ENCODE measurements at places on chromosomes 2 and 18.

- no peak for DNase-seq
These were observed 497.9 kb downstream of the EPHA4 start for GRCh38 chr2:221074238-221074637.

GRCh38 chr2:3604207-3604877, 9.4 kb downstream of the COLEC11 start:
- DNase-seq = no peak

- no peak for DNase-seq
These were observed 4.4 kb downstream of the AFF3 start for GRCh38 chr2:100137866-100138570.

- no peak for DNase-seq
These were observed 26.6 kb upstream of the GLI2 start for GRCh38 chr2:120708944-120709607.

- DNase-seq = no peak
These were observed 21.7 kb downstream of the ARHGAP28 start for GRCh38 chr18:6751222-6751621.

GRCh38 chr2:113012436-113013335, 7.4 kb downstream of the IL36A start:
- DNase-seq = no peak

DNA sequence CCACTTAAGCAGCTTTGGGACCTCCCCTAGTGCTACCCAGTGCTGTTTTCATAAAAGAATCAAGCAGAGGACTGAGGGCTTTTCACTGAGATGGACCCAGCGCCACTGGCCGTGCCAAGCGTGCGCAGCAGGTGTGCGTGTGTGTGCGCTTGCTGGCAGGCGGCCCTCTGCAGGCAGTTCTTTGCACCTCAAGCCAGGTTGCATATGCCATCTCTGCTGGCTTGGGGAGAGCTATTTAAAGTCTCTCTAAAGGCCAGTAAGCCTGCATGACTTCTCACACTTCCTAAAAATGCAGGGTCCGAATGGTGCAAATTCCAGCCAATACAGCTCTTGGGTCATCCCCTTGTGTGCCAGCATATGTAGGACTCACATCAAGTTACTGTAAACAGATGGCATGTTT, 255.5 kb downstream of the RNF152 start:
- DNase-seq = peak; percentile 69

DNA sequence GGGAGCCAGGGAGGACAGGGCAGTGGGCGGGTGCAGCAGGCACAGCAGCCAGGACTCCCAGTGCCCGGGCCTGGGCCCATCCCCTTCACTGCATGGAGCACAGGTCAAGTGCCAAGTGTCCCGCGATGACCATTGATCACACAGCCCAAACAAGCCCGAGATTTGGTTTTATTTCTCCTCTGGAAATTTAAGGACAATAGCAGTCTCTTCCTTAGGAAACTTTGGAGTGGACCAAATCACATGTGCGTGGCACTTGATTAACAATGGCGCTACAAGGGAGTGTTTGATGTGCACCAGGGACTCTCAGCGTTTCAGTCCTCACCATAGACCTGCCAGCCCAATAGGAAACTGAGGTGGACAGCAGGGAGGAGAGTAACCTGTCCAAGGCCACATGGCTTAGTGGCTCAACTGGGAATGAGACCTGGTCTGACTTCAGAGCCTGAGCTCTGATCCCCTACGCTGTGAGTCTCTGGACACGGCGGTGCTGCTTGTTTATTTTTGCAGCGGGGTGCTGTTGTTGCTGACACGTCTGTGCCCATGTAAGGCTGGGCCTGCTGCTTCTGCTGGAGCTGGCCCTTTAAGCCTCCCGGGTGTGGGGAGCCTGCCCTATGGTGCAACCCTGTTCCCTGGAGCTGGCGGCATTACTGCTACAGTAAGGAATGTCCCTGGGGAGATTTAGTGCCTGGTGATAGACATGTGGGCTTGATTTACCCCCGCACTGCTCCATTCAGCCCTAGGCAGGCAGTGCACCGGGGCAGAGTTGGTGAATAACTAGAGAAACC, 194.2 kb downstream of the INHBB start:
- DNase-seq = no peak

GRCh38 chr2:200466425-200467418, 43.1 kb downstream of the KCTD18 start:
- DNase-seq = no peak

DNA sequence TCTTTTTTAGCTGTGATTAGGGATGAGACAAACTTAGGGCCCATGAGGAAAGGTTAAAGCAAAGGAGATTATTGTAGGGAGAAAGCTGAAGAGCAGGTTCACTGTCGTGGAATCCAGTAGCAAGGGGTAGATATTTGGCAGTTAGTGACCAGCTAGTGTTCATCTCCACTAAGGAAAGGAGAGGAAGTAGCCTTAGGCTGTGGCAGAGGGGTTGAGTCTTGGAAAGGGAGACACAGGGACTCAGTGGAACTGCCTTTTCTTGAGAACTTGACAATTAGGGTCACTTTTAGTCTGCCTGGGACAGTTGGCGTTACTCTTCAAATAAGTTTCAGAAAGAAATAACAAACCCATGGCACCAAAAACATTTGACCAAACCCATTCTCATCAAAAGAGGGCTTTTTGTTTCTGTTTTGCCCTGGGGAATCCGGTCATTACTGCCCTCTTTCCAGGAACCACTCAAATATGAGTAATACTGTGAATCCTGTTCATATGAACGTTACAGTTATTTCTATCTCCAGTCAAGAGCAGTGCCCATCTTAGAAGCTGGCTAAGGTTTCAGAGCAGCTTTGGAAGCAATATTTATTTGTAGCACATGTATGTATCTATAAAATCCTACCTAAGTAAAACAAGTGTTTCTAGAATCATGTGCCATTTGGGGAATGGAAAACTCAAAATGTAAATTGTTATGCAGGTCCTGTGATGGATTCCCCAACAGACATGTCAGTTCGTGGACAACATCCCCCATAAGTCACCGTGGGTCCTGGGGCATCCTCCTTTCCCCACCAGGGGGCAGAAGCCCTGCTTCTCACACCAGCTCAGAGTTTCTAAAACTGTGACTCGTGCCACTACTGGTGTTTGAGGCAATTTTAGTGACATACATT, 77.3 kb upstream of the PHLPP1 start:
- no peak for DNase-seq

DNA sequence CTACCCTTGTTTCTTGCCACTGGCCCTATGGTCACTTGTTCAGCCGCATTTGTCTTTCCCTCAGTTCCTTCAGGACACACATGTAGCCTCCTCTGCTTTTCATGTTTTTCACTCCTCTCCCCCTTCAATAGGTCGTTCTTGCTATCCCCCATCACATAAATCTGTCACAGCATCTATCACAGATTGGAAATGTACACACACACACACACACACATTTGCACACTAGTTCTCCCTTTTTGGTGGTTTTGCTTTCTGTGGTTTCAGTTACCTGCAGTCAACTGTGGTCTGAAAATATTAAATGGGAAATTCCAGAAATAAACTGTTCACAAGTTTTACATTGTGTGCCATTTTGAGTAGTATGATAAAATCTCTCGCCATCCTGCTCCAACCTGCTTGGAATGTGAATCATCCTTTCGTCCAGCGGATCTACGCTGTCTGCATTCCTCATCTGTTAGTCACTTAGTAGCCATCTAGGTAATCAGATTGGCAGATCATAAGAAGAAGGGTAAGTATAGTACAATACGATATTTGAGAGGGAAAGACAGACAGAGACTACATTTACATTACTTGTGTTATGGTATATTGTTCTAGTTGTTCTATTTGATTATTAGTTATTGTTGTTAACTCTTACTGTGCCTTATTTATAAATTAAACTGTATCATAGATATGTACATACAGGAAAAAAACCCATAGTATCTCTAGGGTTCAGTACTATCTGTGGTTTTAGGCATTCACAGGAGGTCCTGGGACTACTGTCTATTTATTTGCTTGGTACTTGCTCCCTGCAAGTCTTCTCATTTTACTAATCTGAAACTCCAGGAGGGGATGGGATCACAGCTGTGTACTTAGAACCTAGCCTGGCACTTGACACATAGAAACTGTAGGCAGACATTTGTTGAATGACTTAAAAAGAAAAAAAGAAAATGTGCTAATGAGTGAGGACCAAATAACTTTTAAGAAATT, 86.1 kb upstream of the PNPT1 start:
- peak; percentile 26 for DNase-seq

- DNase-seq = no peak
These were observed 117.3 kb downstream of the TTC27 start for GRCh38 chr2:32745191-32745590.

GRCh38 chr2:8030573-8031303, 651.1 kb upstream of the ID2 start:
- DNase-seq = no peak

GRCh38 chr2:219000569-219000960, 7.3 kb upstream of the CRYBA2 start:
- no peak for DNase-seq

DNA sequence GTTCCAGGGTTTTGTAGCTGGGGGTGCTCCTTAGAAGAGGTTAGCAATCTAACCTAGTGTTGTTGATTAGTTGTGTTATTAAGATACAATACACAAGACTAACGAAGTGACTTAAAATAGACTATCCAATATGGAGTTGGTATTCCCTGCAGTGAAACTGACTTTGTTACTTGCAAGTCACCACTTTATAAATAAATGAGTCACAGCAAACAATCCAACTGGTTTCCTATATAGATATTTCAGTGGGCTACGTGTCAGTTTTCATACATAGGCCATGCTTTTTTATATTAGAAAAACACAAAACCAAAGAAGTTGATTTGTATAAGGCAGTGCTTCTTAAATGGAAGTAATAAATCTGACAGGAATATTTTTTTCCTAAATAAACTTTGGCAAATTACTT, 274.0 kb downstream of the CAMKMT start:
- no peak for DNase-seq

DNA sequence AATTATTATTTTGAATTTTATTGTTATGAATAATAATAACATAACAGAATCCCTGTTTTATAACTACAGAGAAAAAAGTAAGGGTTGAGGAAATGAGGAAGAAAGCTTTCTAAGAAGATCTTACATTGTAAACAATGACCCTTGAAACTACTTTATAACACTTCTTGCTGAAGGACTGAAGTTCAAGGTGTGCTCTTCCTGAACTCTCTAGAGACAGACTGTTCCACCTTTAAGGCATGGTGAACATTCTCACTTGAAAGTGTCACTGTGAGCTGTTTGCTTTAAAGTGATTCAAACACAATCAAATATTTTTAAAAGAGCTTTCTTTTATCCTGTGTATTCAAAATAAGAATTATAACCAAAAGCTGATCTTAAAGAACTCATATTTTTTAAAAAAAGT, 131.5 kb downstream of the DNAH7 start:
- no peak for DNase-seq

GRCh38 chr2:128596396-128597120, 277.9 kb upstream of the HS6ST1 start:
- DNase-seq = no peak

DNA sequence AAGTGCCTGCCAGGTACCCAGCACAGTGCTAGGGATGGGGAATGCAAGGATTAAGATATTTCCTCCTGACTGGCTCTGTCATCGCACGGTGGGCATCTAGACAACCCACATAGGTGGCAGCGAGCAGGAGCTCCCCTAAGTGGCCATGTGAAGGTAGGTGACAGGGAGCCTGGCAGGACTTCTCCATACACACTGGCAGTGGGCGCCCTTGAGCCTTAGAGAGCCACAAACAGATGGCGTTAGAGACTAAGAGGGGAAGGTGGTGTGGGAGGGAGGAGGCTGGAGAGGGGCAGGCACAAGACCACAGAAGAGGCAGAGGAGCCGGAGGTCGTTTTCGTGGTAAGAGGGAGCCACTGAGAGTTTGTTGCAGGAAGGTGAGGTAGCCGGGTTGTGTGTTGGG, 15.2 kb downstream of the PRELID3A start:
- peak; percentile 96 for DNase-seq

GRCh38 chr2:96131152-96131812, 7.0 kb downstream of the ASTL start:
- DNase-seq = no peak

- no peak for DNase-seq
These were observed 47.5 kb downstream of the PTGR3 start for GRCh38 chr18:75161256-75162028.

All from NCI-H524 (cell line).